ENCODE measurements at places on chromosomes 5 and 9.

GRCh38 chr9:121838746-121839669, 187.6 kb downstream of the DAB2IP start:
- H3K27ac ChIP-seq, result no peak overlapping the region
- no peak for DNase-seq
- no peaks in the 10 kb centered on the region for H3K27me3 ChIP-seq
- no peaks in the 10 kb centered on the region for H3K36me3 ChIP-seq

GRCh38 chr5:152542741-152543140, 137.7 kb upstream of the NMUR2 start:
- no peaks in the 10 kb centered on the region for H3K4me1 ChIP-seq
- no peak overlapping the region for H3K27ac ChIP-seq
- no peaks in the 10 kb centered on the region for H3K36me3 ChIP-seq
- H3K4me3 ChIP-seq, result no peak overlapping the region

DNA sequence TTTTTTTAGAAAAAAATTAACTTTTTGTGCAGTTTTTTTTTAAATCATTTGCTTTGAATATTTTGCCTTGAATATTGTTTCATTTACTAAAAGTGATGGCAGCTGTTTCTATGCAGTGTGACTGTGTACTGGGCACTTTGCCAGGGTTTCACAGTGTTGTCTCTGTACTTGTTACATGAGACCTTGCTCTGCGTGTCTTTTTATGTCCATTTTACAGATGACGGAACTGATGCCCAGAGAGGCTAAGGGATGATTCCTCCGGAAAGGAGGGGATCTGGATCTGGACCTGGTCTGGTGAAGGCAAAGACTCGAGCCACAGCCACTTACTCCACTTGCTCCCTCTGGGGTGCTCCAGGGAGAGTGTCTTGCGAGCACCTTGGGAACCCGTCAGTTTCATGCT, 124.8 kb upstream of the PTCH1 start:
- H3K4me1 ChIP-seq, result no peaks in the 10 kb centered on the region
- no peak for DNase-seq
- H3K4me3 ChIP-seq, result no peak overlapping the region
- H3K36me3 ChIP-seq, result no peaks in the 10 kb centered on the region

GRCh38 chr9:92424340-92424739, at the start of gene OMD:
Gene OMD, minus strand, starts transcription at chr9:92424471. Its CDS starts 6,913 bp downstream, at chr9:92417558.
- H3K4me3 ChIP-seq, result peak within 1 kb of the TSS; percentile 14
- DNase-seq, result no peak
- H3K27me3 ChIP-seq, result no peaks in the 10 kb centered on the region
- no peaks in the 10 kb centered on the region for H3K36me3 ChIP-seq

- no peak overlapping the region for H3K4me3 ChIP-seq
- no peak for DNase-seq
- no peak overlapping the region for H3K27ac ChIP-seq
- H3K27me3 ChIP-seq, result peaks cover 75% of the 10 kb centered on the region
Measured at GRCh38 chr5:73378070-73378469, 70.5 kb downstream of the FOXD1 start.

- no peak overlapping the region for H3K4me3 ChIP-seq
- no peaks in the 10 kb centered on the region for H3K27me3 ChIP-seq
- DNase-seq, result no peak
- no peak overlapping the region for H3K27ac ChIP-seq
- no peaks in the 10 kb centered on the region for H3K36me3 ChIP-seq
- no peaks in the 10 kb centered on the region for H3K4me1 ChIP-seq
Measured at GRCh38 chr5:109956884-109957283, 267.2 kb downstream of the MAN2A1 start.

DNA sequence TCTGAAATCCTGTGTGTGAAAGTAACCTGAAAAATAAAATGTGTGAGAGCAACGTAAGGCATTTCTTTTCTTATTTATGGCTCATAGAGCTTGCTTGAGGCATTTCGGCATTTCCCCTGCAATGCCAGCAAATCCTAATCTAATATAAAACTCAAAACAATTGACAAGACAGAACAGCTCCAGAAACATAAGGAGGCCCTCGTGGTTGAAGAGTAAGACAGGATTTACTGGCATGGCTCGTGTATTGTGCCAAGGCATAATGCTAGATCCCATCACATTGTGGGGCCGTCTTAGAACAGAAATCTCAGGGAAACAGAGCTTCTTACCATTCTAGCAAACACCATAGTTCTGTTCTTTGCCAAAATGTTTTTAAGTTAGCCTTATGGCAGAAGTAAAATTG, 166.2 kb downstream of the NTRK2 start:
- H3K4me1 ChIP-seq, result no peaks in the 10 kb centered on the region
- no peak overlapping the region for H3K4me3 ChIP-seq
- no peak for DNase-seq
- H3K27me3 ChIP-seq, result no peaks in the 10 kb centered on the region
- no peaks in the 10 kb centered on the region for H3K36me3 ChIP-seq
- no peak overlapping the region for H3K27ac ChIP-seq

- H3K4me3 ChIP-seq, result no peak overlapping the region
- DNase-seq, result no peak
- peaks cover 37% of the 10 kb centered on the region for H3K4me1 ChIP-seq
- H3K36me3 ChIP-seq, result no peaks in the 10 kb centered on the region
Measured at GRCh38 chr9:75085640-75086039, 2.3 kb downstream of the NMRK1 start.

DNA sequence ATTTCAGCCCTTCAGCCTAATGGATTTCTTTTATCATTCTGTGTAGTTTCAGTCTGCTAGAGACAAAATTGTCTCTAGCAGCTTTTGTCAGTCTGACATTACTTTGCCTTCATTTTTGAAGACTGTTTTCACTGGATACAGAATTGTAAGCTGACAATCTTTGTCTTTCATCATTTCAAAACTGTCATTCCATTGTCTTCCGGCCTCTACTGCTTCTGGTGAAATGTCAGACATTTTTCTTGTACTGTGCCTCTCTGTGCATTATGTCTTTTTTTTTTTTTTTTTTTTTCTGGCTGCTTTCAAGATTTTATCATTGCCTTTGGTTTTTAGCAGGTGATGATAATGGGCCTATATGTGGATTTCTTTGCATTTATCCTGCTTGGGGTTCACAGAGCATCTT, 51.3 kb upstream of the ZNF169 start:
- H3K27me3 ChIP-seq, result no peaks in the 10 kb centered on the region
- H3K4me3 ChIP-seq, result no peak overlapping the region

DNA sequence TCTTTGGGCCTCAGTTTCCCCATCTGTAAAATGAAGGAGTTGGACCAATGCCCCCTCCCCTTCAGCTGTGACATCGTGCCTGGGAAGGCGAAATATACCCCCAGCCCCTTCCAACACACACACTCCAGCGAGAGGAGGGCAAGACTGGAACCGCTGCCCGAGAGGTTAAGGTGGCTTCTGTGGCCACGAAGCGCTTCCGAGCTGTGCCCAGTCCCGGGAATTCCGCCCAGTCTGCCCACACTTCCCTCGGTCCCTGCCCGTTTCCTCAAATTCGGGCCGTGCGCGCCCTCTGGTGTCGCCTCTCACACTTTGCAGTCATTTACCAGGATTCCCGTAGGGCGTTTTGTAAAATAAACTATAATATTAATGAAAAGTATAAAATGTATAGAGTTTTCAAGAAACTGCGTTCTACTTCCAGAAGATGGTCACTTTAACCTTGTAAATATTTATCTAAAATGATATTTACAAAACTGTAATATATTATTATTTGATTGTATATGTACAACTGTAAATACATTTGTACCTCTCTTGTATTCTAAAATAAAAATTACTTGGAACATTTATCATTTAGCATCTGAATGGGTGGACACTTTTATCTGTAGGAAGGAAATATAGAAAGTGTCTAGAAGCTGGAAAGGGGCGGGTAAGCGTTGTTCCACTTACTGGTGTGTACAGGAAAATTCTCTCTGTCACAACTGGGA, 11.0 kb upstream of the EXOSC2 start:
- H3K4me3 ChIP-seq, result no peak overlapping the region
- peak overlapping the region; percentile 51 for H3K27ac ChIP-seq
- H3K27me3 ChIP-seq, result peaks cover 20% of the 10 kb centered on the region
- peaks cover 16% of the 10 kb centered on the region for H3K4me1 ChIP-seq
- no peaks in the 10 kb centered on the region for H3K36me3 ChIP-seq
- peak; percentile 86 for DNase-seq

GRCh38 chr5:126514131-126514557, 80.9 kb downstream of the ALDH7A1 start:
- peak overlapping the region; percentile 35 for H3K27ac ChIP-seq
- no peak overlapping the region for H3K4me3 ChIP-seq
- DNase-seq, result no peak
- no peaks in the 10 kb centered on the region for H3K4me1 ChIP-seq

DNA sequence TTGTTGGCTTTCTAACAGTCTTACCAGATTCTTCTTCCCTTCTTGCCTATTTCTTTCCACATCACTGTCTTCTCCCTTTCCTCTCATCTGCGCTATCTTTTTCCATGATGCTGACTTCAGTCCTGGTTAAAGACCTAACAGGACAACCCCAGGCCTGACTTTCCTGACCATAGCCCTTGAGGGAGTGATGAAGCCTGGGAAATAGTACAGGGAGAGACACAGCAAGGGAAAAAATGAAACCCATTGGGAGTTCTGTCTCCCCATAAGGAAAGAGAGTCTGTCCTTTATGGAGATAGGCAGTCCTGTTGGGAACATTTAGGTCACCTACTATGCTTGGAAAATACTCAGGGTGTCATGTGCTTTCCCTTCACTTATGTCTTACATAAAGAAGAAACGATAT, 92.7 kb downstream of the GIN1 start:
- no peak for DNase-seq
- no peaks in the 10 kb centered on the region for H3K4me1 ChIP-seq
- peaks cover 5% of the 10 kb centered on the region for H3K36me3 ChIP-seq
- no peak overlapping the region for H3K4me3 ChIP-seq
- H3K27me3 ChIP-seq, result no peaks in the 10 kb centered on the region
- no peak overlapping the region for H3K27ac ChIP-seq

DNA sequence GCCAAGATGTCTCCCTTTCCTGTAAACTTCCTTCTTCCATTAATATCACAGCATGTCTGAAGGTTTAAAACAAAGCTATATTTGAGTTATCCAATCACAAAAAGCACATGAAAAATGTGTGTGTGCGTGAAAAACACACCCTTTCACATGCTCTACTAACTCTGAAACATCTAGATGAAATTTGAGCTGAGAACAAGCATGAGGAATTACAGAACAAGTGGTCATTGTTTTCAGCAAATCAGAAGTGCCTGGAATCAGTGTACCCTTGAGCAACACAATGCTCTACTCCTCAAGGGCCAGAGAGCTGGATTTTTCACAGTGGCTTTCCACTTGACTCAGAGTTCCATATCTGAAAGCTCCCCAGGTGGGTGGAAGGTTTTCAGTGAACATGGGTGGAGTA, 255.9 kb downstream of the PSAT1 start:
- H3K4me3 ChIP-seq, result no peak overlapping the region
- no peak for DNase-seq
- no peak overlapping the region for H3K27ac ChIP-seq
- no peaks in the 10 kb centered on the region for H3K36me3 ChIP-seq

GRCh38 chr9:89489548-89490530, 8.1 kb downstream of the SEMA4D start:
- no peak overlapping the region for H3K4me3 ChIP-seq
- no peaks in the 10 kb centered on the region for H3K4me1 ChIP-seq
- no peak for DNase-seq
- H3K36me3 ChIP-seq, result no peaks in the 10 kb centered on the region
- no peak overlapping the region for H3K27ac ChIP-seq

DNA sequence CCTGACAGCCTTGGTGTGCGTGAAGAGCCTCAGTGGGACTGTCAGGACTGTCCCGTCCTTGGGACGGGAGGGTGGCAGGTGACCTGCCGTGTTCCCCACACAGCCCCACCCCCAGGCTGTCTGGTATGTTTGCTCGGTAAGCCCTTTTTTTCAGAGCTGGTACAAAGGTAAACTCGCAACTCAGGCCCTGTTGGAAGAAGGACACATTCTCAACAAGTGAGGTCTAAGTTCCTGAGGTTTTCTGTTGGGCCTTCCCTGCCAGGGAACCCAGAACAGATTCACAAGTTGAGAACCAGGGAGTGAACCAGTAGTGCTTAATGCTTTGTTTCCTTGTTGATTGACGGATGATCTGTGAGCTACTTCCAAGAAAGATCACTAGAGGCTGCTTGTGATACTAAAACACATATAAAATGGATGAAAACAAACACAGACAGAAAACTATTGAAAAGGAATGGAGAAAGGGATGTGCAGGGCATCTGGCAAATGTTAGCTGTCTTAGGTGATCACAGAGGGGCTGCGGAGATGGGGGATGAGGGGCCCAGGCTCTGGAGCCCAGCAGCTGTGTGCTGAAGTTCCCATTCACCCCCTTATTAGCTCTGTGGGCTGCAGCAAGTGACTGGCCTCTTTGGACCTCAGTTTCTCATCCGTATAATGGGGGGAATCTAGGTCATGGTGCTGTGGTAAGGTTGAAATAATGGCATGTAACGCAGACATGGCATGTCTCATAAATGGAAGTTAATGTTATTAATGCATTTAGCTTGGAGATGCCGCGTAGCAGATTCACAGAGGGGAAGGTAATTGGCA, 2.7 kb downstream of the NDST1 start:
- H3K4me1 ChIP-seq, result peaks cover 76% of the 10 kb centered on the region
- no peak overlapping the region for H3K4me3 ChIP-seq
- peak; percentile 78 for DNase-seq
- no peaks in the 10 kb centered on the region for H3K36me3 ChIP-seq

DNA sequence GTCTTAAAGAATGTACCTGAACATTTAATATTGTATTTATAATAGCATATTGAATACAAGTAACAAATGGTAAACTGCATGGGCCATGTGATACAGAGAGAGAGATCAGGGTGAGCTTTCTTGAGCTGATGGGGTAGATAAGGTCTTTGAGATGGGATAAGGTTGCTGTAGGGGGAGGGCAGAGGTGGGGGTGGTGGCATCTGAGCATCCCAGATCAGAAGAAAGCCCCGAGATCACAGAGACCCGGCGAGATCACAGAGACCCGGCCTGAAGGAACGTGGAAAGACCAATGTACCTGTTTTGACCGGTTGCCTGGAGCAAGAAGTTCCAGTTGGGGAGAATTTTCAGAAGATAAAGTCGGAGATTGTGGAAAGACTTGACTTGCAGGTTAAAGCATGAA, 6.6 kb downstream of the SMARCA2 start:
- H3K27ac ChIP-seq, result peak overlapping the region; percentile 7
- H3K36me3 ChIP-seq, result no peaks in the 10 kb centered on the region
- peaks cover 27% of the 10 kb centered on the region for H3K4me1 ChIP-seq
- no peak for DNase-seq
- H3K27me3 ChIP-seq, result no peaks in the 10 kb centered on the region

- H3K36me3 ChIP-seq, result no peaks in the 10 kb centered on the region
- no peak overlapping the region for H3K4me3 ChIP-seq
- H3K4me1 ChIP-seq, result no peaks in the 10 kb centered on the region
- no peaks in the 10 kb centered on the region for H3K27me3 ChIP-seq
- H3K27ac ChIP-seq, result no peak overlapping the region
Measured at GRCh38 chr5:92599217-92599810, 981.7 kb downstream of the NR2F1-AS1 start.

GRCh38 chr5:127555826-127556225, 38.4 kb downstream of the PRRC1 start:
- no peaks in the 10 kb centered on the region for H3K4me1 ChIP-seq
- no peaks in the 10 kb centered on the region for H3K27me3 ChIP-seq
- H3K4me3 ChIP-seq, result no peak overlapping the region
- no peaks in the 10 kb centered on the region for H3K36me3 ChIP-seq
- no peak for DNase-seq

All from transverse colon (tissue), 4 donors.